ENCODE measurements at places on chromosomes 1 and 21. TPM values are rescaled to one million over a fixed set of nuclear protein-coding genes. Genes with fewer than 3 reads are reported as not detected.

- no peak overlapping the region for H3K27ac ChIP-seq
- no peak for DNase-seq
- no peaks in the 10 kb centered on the region for H3K27me3 ChIP-seq
- H3K4me3 ChIP-seq: no peak overlapping the region
Measured at GRCh38 chr1:211797994-211798393, 32.6 kb downstream of the LPGAT1 start.

DNA sequence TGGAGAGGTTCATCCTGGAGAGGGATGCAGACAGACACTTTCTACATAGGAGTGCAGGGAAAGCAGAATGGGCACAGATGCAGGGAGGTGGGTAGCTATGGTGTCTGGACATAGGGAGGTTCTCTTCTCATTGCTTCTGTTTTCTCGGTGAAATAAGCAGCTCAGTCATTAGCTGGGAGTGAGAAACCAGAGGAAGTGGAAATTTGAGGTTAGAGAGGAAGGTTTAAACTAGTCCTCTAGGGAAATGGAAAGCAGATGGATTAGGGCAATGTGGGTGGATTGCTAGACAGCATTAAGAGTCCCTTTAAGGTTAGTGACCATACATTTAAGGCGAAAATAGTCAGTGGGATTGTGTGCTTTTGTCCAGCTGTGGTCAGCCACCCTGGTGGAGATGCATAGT is 39.6 kb downstream of the MPZL1 start:
- H3K27me3 ChIP-seq: no peaks in the 10 kb centered on the region
- DNase-seq: no peak
- no peaks in the 10 kb centered on the region for H3K4me1 ChIP-seq
- H3K4me3 ChIP-seq: no peak overlapping the region
- no peak overlapping the region for H3K27ac ChIP-seq

DNA sequence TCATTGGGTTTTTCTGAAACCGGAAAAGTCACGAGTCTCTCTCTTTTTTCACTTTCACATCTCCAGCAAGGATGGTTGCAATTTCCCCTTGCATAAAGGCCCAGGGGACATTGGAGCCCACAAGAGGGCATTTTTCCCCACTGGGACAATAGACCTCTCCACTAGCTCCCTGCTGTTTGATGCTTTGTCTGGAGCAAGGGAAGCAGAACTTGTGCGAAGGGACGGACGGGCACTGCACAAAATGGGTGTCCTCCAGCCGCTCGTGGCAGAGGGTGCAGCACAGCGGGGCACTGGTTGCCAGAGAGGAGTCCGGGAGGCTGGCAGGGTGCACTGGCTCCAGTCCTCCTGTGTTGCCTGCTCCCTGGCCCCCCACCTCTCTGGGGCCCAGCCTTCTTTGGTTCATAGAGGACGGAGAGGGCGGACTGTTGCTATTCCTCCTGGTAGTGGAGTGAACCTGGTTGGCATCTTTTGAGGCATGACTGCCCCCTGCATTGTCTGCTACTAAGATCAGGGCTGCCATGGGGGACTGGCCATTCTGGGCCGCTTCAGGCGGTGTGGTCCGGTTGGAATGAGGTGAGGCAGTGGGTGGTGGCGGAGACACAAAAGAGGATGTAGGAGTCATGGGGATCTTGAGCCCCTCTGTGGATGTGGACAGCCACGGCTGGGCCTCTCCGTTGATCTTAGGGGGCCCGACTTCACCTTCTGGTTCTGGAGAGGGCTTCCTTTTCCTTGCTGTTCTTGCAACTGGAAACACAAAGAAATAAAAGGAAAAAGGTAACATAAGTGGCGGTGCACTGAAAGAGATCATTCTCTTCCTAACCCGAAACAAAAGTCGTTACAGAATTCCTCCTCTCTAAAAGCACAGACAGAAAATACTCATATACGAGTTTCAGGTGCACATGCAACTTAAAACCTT is 2.6 kb downstream of the IRF2BP2 start:
- peaks cover 10% of the 10 kb centered on the region for H3K36me3 ChIP-seq
- H3K4me3 ChIP-seq: peak overlapping the region; percentile 66
- H3K4me1 ChIP-seq: peaks cover 84% of the 10 kb centered on the region
- no peak for DNase-seq
- H3K27ac ChIP-seq: peak overlapping the region; percentile 89

- H3K4me3 ChIP-seq: no peak overlapping the region
- no peak for DNase-seq
- peaks cover 15% of the 10 kb centered on the region for H3K27me3 ChIP-seq
- no peaks in the 10 kb centered on the region for H3K4me1 ChIP-seq
- H3K27ac ChIP-seq: no peak overlapping the region
Measured at GRCh38 chr1:48718705-48719104, 58.0 kb downstream of the BEND5 start.

DNA sequence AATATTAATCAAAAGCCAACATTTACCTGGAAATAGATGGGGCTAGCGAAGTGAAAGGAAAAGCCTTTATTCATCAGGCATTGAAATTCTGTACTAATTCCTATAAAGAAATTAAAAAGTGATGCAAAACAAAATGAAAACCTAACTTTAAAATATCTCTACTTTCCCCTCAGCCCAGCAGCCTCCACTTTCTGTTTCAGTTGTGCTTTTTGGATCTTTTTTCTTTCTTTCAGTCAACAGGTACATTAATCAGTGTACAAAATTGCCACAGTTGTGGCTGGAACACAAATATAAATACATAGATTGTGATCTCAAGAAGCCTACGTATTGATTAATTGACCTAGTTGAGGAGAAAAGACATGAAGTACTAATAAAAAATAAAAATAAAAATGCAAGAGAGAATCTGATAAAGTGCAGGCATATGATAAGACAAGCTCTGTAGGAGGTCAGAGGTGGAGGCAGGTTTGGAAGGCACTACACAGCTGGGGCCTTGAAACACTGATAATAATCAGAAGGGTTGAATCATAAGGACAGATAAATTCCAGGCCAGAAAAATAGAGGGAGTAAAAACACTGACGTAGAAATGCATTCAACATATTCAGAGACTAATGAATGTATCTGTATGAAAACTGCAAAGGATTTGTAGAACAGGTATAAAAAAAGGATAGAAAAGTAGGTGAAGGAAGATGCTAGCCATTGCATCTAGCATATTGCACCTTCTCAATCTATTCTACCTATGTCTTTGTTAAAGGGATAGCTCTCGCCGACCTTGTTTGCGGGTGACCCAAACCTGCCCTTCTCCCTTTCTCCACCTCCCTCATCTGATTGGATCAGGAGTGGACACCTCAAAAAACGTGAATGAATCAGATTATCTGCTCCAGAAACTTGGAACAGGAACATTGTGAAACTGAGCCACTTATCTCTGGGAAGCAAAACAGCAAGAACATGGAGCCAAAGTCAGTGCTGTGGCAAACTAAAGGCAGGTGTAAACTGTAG is 607.8 kb upstream of the ADGRL2 start:
- no peak overlapping the region for H3K27ac ChIP-seq
- no peaks in the 10 kb centered on the region for H3K4me1 ChIP-seq
- H3K4me3 ChIP-seq: no peak overlapping the region
- DNase-seq: no peak

GRCh38 chr1:32918179-32918578 is 17.0 kb upstream of the TMEM54 start:
- no peaks in the 10 kb centered on the region for H3K27me3 ChIP-seq
- no peak overlapping the region for H3K4me3 ChIP-seq
- H3K27ac ChIP-seq: no peak overlapping the region

GRCh38 chr1:35220976-35221375 is 28.0 kb upstream of the SFPQ start:
- no peak overlapping the region for H3K4me3 ChIP-seq
- no peaks in the 10 kb centered on the region for H3K27me3 ChIP-seq
- DNase-seq: peak; percentile 48

DNA sequence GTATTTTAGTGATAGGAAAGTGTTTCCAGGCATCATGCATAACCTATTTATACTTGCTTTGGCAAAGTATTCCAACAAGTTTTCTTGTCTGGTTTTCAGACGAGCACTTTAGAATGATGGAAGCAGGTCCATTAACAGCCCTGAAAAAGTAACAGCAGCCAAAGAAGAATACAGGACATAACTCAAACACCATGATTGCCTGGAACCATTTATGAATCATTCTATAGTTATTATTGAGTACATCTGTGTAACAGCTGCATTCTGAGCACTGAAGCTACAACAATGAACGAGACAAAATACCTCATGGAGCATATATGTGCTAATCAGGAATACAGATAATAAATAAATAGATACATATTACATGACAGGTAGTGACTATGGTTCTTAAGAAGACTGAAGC is 12.6 kb downstream of the IL10RB start:
- H3K27ac ChIP-seq: no peak overlapping the region
- no peaks in the 10 kb centered on the region for H3K27me3 ChIP-seq
- H3K36me3 ChIP-seq: peaks cover 8% of the 10 kb centered on the region
- H3K4me3 ChIP-seq: no peak overlapping the region
- DNase-seq: no peak

GRCh38 chr1:212942679-212943392 is 7.5 kb upstream of the VASH2 start:
- H3K4me1 ChIP-seq: no peaks in the 10 kb centered on the region
- no peaks in the 10 kb centered on the region for H3K36me3 ChIP-seq

GRCh38 chr1:36222481-36223380 is 1.5 kb upstream of the THRAP3 start:
- H3K36me3 ChIP-seq: peaks cover 17% of the 10 kb centered on the region
- H3K4me3 ChIP-seq: no peak overlapping the region
- DNase-seq: no peak
- peaks cover 3% of the 10 kb centered on the region for H3K4me1 ChIP-seq

DNA sequence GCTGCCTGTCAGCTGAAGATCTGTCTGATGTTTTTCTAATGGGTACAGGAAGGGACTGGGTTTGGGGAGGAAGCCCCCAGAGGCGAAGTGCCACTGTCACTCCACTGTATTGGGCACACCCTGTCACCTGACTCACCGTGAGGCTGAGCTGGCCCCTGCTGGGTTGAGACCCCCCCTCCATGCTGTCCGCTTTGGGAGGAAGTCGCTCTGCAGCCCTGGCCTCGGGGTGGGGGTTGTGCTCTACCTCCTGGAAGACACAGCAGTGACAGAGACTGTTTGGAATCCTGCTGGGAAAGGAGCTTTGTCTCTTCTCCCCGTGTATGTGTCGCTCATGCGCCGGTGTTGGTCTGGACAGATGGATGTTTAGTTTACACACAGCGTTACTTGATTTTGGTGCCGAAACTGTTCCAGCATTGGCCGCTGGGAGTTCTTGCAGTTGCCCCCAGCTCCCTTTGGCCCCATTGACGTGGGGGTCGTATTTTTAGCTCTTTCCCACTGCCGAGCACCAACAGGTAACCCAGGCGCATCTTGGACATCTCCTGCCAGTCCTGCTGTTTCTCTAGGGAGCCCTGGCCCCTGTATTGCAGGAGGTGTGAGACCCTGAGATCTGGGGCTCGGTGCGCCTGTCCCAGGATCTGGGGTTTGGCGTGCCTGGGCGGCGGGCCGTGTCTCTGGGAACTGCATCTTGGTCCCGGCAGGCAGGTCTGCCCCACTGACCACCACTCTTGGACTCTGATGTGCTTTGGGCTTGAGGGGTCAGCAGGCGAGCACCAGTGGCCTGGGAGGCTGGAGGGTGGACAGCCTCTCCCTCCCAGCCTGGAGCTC is 30.3 kb downstream of the SLX9 start:
- H3K27ac ChIP-seq: no peak overlapping the region
- peaks cover 10% of the 10 kb centered on the region for H3K4me1 ChIP-seq
- peaks cover 22% of the 10 kb centered on the region for H3K36me3 ChIP-seq

DNA sequence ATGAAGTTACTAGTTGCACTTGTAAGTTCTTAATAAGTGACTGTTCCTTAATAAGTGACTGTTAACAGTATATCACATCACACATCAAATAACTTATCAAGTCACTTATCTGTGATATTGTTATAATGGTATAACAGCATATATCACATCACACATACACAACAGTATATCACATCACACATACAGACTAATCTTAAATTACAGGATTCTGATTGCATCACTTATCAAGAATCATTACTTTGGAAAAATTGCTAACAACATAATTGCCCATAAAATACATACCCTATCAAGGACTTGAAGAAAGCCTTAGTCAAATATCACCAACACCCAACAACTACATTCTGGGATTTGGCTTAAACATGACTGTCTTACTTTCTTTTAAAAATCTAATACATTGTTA is 813.5 kb downstream of the LTN1 start:
- H3K36me3 ChIP-seq: no peaks in the 10 kb centered on the region
- H3K4me3 ChIP-seq: no peak overlapping the region
- no peak for DNase-seq

DNA sequence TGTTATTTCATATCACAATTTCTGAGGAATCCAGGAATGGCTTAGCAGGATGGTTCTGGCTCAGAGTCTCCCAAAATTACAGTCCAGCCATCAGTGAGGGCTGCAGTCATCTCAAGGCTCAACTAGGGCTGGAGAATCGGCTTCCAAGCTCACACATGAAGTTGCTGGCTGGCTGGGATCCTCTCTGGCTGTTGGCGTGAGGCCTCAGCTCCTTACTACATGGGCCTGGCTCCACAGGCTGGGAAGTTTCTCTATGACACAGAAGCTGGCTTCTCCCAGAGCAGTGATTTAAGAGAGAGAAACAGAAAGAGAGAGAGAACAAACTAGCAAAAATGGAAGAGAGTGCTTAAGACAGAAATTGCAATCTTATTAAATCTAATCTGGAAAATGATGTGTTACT is 38.8 kb upstream of the RGS8 start:
- H3K4me3 ChIP-seq: no peak overlapping the region
- DNase-seq: no peak
- no peaks in the 10 kb centered on the region for H3K4me1 ChIP-seq
- no peaks in the 10 kb centered on the region for H3K36me3 ChIP-seq
- H3K27ac ChIP-seq: no peak overlapping the region

DNA sequence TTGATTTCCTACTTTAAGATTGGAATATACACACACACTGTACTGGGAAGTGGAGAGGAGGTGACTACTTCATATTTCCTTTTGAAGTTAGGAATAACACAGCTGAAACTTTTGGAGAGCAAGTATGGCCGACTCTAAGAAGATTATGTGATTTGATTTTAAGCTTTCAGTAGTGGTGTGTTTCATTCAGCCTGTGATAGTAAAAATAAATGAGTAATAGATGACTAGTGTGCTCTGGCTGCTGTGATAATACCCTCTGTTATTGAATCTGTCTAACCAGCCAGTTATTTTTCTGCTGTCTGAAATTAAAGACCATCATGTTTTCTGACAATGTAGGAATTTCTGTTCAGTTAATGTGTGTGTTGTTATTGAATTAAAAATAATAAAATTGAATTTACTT is 48.3 kb downstream of the CTTNBP2NL start:
- H3K27ac ChIP-seq: no peak overlapping the region
- no peaks in the 10 kb centered on the region for H3K36me3 ChIP-seq

- peaks cover 3% of the 10 kb centered on the region for H3K4me1 ChIP-seq
- no peak overlapping the region for H3K4me3 ChIP-seq
- no peak for DNase-seq
- no peaks in the 10 kb centered on the region for H3K27me3 ChIP-seq
- H3K36me3 ChIP-seq: no peaks in the 10 kb centered on the region
Measured at GRCh38 chr21:39452207-39452969, 618 bp downstream of the SH3BGR start.

OLFML2B gene
- total RNA-seq: 1.3 TPM

CELA3B gene
- 5.3 TPM for total RNA-seq

IQGAP3 gene
- 38.8 TPM for total RNA-seq

RNF19B gene
- 22.5 TPM for total RNA-seq

CLCA2 gene
- not detected for total RNA-seq

ARHGAP30 gene
- 0.39 TPM for total RNA-seq

CACNA1S gene
- total RNA-seq: not detected

CR1 gene
- 0.07 TPM for total RNA-seq

KRTAP6-2 gene
- not detected for total RNA-seq

ST6GALNAC5 gene
- 1.2 TPM for total RNA-seq

RHD gene
- total RNA-seq: not detected

All from HCT116 (cell line).